ENCODE measurements at places on chromosomes 7 and 10.

DNA sequence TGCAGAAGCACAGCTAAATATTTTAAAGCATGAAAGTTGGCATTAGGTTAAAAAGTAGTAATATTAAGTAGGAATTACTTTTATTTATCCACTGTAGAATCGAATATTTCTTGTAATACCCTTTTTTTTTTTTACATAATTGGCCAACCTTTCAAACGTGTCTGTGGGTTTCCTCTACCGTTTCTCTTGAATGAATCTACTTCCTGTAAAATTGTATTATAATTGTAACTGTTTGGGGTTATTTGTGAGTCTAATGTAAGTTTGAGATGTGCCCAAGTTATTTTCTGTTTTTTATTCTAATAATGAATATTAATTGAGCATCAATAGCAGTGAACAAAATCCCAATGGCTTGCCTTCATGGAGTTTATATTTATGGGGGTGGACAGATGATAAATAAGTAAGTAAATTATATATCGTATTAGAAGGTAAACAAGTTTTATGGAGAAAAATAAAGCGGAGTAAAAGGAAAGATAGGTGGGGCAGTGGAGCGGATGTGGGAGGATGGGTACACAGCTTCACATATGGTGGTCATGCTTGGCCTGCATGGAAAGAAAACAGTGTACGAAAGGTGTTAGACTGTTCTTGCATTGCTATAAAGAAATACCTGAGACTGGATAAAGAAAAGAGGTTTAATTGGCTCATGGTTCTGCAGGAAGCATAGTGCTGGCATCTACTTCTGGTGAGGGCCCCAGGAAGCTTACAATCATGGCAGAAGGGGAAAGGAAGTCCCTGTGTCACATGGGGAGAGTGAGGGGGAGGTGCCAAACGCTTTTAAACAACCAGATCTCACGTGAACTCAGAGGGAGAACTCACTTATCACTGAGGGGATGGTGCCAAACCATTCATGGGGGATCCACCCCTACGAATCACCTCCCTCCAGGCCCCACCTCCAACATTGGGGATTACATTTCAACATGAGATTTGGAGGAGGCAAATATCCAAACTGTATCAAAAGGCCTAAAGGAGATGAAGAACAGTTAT is 5.4 kb downstream of the TSPAN13 start:
- DNase-seq, result no peak

DNA sequence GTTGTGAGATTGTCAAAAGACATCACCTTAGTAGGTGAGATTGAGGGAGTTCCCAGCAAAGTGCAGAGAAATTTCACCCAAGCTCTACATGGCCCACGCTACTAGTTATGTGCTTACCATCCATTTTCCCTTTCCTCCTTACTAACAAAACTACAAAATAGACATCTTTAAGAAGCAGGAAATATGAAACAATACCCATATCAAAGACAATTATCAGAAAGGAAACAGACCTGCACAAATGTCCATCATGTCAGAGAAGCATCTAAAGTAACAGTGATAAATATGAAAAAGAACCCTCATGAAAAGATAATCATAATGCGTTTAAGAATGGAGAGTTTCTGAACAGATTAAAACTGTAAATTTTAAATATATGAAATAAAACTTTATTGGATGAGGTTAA is 28.2 kb downstream of the GIMAP4 start:
- no peak for DNase-seq

GRCh38 chr10:22333975-22334282 is 11.4 kb upstream of the SPAG6 start:
- DNase-seq, result no peak

- no peak for DNase-seq
Measured at GRCh38 chr10:11578802-11579255, 32.6 kb downstream of the USP6NL start.
